ENCODE measurements at places on chromosomes 16 and 17. TPM values are rescaled to one million over a fixed set of nuclear protein-coding genes. Genes with fewer than 3 reads are reported as not detected.

SLC38A8 gene
- not detected for total RNA-seq

CAPNS2 gene
- total RNA-seq = not detected

COL1A1 gene
- total RNA-seq = 1.0 TPM

CACNG1 gene
- not detected for total RNA-seq

CCL15 gene
- total RNA-seq = not detected

CHTF8 gene
- total RNA-seq = 141 TPM

Measured in CD4-positive, alpha-beta memory T cell (primary cell).